T-helper 2 cell (primary cell): ENCODE measurements at places on chromosomes 7 and 10.

DNA sequence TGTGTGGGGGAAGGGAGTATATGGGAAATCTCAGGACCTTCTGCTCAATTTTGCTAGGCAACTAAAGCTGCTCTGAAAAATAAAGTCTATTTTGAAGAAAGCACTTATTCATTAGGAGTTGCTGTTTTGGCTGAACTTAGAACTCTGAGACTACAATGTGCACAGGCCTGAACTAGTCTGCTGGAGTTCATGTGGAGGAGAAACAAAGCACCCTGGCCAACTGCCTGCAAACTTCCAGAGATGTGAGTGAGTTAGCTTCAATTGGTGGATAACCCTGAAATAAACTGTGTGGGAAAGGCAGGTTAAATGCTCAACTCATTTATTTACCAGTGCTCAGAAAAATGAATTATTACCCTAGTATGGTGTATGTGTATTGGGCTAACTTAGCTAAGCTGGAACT is 17.3 kb upstream of the FAM241B start:
- DNase-seq = no peak

DNA sequence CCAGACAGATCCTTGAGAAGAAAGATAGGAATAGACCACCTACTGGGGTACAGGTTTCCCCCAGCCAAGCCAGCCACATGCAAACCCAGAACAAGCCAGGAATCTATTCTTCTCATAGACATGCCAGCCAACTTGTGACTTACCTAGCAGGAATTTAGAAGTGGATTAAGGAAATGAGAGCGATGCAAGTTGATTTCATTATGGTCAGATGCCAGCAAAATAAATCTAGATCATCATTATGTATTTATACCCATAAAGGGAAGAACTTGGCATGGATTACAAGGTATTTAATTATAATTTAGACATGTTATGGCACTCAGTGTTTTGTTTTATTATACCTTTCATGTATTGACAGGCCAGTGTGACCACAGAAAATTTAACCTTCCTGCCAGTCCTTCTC is 32.8 kb downstream of the SLC35G1 start:
- DNase-seq = no peak

GRCh38 chr10:4169448-4169847 is 384.4 kb upstream of the KLF6 start:
- no peak for DNase-seq

DNA sequence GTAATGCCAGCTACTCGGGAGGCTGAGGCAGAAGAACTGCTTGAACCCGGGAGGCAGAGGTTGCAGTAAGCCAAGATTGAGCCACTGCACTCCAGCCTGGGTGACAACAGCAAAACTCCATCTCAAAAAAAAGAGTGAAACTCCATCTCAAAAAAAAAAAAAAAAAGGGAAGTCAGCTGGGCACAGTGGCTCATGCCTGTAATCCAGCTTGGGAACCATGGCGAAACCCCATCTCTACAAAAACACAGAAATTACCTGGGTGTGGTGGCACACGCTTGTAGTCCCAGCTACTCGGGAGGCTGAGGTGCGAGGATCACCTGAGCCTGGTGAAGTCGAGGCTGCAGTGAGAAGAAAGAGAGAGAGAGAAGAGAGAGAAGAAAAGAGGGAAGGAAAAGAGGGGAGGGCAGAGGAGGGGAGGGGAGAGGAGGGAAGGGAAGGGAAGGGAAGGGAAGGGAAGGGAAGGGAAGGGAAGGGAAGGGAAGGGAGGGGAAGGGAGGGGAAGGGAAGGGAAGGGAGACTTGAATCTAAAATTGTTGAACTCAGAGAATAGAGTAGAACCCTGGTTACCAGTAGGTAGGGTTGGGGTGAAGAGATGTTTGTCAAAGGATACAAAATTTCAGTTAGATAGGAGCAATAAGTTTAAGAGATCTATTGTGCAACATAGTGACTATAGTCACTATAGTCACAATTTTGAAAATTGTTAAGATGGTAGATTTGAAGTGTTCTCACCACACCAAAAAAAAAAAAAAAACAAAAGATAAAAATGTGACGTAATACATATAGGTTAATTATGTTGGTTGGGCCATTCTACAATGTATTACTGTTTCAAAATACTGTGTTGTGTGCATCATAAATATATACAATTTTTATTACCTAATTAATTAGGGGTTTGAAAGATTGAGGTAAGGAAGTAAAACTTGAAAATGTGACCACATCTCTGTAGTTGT is 2.5 kb downstream of the SLC16A9 start:
- no peak for DNase-seq

DNA sequence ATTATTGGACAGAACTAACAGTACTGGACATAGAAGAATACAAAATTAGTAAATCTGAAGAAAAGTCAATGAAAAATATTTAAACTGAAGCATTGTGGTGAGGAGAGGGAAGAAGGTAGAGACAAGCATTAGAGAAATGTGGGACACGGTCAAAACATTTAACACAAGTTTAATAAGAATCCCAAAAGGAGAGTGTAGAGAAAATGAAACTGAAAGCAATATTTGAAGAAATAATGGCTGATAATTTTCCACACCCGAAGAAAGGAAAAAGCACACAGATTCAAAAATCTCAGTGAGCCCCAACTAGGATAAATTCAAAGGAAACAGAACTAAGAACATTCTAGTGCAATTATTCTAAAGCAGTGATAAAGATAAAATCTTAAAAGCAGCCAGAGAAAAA is 126.4 kb upstream of the LRRTM3 start:
- no peak for DNase-seq

- DNase-seq = no peak
Measured at GRCh38 chr7:48511080-48511479, 339.8 kb downstream of the ABCA13 start.

DNA sequence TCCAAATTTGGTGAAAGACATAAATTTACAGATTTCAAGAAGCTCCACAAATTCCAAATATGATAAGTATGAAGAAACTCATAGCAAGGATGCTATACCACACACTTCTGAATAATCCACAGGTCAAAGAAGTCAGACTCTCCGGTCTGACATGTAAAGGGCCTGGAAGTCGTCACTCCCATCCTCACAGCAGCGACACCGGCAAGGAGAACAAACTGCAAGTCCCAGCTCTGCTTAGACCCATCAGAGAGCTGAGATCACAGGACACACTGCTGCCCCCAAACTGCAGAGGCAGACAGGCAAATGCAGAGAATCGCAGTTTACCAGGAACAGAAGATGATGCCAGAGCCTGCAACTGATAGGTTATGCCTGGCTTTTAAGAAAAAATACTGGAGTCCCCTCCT is 62.0 kb downstream of the AMZ1 start:
- no peak for DNase-seq

DNA sequence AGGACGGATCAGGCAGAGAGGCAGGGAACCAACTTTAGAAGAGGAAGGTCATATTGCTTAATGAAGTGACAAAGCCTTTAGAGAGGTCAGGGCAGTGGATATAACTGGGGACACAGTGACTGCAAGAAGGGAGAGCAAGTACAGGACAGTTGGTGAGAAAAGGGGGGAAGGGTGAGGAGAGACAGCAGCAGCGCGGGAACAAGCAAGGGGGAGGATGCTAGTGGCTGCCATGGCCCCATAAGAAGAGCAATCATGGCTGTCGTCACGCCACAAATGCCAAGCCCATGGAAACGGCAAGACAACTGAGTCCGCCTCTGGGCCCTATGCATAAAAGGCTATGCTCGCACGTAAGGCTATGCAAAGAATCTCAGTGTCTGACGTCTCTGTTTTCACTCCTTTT is 9.1 kb downstream of the ZNF3 start:
- no peak for DNase-seq

DNA sequence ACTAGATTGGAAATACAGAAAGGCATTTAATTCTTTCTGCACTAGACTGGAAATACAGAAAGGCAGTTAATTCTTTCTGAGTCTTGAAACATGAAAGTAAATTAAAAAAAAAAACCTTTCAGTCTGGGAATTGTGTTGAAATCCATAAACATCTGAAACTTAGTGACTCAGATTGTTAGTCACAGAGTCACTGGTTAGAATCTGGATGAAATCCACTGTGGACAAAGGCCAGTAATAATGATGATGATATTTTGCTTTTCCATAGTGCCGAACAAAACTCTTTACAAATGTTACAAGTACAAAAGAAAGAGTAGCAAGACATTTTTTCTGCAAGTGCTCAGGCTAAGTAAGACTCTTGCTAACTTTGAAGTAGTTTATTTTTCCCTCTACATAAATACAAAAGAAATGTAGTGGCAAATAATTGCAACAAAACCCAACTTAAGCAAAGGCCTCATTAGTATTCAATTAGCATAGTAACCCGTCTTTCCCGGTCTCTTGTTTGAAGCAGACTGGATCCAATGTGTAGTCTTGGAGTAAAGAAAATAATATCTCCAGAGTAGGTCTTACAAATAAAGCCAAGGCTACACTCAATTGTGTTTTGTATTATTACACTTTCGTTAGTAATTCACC is 5.8 kb upstream of the PRTFDC1 start:
- no peak for DNase-seq

GRCh38 chr10:133464582-133465031 is 10.9 kb downstream of the SCART1 start:
- no peak for DNase-seq

GRCh38 chr10:6034371-6034770 is 27.8 kb downstream of the IL2RA start:
- DNase-seq = no peak

DNA sequence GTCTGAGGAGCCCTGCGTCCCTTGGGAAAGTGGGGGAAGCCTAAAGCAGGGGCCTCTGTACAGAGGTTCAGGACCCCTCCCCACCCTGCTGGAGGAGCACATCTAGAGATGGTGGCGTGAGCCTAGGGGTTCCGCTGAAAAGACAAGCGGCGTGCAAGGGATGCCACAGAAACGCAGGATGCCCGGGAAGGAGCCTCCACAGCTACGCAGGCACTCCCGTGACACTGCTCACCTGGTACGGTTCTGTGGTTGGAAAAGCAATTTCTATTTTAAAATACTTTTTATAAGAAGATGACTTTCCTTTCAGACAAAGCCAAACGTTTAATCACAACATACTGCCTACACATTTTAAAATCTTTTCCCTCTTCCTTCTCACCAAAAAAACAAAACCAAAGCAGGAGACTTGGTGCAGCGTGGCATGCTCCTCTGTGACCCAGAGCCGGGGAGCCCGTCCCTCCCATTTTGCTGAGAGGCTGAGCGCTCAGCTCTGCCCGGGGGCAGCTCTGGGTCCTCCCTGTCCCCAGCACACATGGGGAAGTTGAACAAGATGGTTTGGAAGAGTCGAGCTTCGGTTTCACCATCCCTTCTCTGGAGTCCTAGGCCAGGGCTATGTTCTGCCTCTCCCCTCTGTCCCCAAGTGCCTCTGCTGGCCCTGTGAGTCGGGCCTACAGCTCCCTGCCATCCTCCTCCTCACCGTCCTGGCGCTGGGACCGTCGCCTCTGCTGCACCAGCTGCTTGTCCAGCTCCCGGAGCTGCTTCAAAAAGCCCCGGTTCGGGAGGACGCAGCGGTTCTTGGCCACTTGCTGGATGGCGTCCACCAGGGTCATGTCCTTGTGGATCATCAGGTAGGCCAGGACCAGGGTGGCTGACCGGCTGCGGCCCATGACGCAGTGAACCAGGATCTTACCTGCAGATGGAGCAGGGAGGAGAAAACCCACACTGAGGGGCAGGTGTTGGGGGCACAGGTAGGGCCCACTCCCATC is 74.0 kb upstream of the SAMD8 start:
- DNase-seq = no peak

DNA sequence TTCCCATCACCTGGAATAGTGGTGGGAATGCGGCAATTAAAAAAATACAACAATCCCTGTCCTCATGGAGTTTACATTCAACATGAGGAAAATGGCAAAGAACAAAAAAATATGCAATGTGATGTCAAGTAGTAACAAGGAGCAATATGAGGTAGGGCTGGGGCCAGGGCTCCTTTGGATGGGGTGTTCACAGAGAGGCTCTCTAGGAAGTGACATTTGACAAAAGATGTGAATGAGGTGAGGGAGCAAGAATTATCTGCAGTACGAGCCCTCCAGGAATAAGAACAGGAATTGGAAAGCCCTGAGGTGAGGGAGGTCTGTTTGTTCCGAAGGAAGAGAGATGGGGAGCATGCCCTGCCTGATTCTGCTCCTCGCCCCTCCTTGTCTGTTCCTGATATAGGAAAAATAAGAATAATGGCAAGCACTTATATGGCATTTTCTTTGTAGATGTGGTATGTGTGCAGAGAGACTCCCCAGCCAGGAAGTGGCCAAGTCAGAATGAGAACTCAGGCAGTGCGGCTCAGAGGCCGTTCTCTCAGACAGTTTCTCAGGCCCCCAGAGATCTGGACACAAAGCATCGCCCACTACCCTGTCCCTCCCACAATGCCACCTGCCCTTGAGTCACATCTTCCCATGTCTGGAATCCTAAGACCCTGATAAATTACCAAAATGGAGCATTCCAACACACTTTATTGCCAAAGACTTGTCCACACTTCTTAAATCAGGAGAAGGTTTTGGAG is 105.6 kb downstream of the APBB1IP start:
- no peak for DNase-seq

DNA sequence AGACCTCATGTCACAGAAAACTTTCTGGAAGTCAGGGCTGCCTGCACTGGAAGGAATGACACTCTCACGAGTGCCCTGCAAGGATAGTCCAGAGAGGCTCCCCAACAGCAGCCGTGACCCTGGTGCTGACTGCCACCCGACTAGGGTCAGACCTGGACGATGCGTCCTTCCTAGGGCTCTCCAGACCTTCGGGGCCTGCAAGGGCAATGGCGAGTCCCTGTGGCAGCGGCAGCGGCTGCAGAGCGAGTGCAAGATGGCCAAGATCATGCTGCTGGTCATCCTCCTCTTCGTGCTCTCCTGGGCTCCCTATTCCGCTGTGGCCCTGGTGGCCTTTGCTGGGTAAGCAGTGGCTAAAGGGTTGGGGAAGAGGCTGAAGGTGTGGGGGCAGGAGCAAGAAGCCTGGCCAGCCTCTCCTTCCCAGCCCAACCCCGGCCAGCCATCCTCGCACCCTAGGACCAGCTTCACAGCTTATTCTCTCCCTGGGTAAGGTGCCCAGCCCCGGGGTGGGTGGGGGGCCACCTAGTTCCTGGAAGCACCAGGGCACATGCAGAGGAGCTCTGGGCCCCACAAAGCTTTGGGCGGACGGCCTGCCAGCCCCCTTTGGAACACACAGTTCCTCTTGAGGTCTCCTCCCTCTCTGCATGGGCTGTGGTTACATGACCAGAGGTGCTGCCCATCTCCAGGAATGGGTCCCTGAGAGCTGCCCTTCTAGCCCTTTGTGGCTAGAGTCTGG is 5.5 kb downstream of the OPN4 start:
- no peak for DNase-seq

DNA sequence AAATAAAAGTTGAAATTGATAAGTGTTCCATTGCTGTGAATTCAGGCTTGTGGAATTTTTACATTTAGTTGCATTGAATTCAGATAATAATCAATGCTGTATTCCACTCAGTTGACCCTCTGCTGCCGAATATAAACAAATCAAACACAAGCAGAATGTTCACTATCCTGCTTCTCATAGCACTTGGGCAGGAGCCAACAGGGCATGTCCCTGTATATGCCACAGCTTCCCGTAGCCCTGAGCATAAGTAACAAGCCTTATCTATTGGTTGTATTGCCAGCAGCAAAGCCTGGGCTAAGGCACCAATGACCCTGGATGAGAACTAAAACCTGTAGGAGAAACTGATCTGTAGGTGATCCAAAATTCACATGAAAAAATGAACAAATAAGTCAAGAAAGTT is 145.9 kb downstream of the ARHGAP12 start:
- DNase-seq = no peak

GRCh38 chr7:67438198-67438882 is 441.7 kb downstream of the TYW1 start:
- no peak for DNase-seq

GRCh38 chr10:43162604-43163003 is 24.4 kb downstream of the CSGALNACT2 start:
- no peak for DNase-seq
